Lung microvascular endothelial cell (primary cell): ENCODE measurements at places on chromosomes 2 and 18. TPM values are rescaled to one million over a fixed set of nuclear protein-coding genes. Genes with fewer than 3 reads are reported as not detected.

DNA sequence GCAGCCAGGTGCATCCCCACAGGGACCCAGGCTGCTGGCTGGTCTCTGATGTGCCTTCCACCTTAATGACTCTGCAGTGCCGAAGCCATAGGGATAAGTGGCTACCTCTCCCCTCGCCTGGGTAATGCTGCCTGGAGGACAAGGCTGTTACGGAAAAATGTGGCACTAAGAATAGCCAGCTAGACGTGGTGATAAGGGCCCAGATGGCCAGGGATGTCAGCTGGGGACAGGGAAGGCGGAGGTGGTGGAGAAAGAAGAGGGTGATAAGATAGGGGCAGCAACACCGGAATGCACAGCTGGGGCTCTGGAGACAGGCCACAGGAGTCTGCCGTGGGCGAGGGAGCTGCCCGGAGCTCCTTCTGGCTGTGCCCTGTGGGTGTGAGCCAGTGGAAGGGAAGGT, 170.6 kb downstream of the FHOD3 start:
- no peak for DNase-seq

Gene GALNT14
- total RNA-seq, result 0.22 TPM in 1 of 2 replicates, not detected in the other

DNA sequence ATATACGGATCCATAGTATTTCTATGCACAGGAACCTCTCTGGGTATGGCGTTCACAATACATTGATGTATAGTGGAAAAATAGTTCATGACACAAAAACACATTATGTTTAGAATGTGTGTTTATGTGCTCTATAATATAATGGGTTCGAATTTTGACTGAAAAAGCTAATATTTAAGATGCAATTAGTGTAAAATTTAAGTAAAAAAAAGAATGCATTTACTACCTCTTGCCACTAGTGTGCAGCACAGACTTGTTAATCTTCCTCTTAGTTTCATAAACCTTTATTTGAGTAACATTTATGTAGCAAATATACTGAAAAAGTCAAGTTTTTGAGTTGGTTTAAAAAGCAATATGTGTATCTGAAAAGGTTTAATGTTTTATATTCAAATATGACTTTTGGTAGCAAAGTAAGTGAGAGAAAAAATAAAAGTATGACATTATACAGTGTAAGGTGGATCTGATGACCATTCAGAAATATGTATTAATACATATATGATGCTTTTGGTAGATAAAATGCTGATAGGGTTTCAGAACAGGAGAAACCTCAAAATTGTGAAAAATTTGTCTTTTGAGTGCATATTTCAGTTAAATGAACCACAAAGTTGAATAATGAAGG, 49.4 kb downstream of the CCDC102B start:
- DNase-seq, result peak; percentile 68

Gene NT5DC4
- not detected in 2 replicates for total RNA-seq

GRCh38 chr2:100859902-100860301, 40.0 kb downstream of the NPAS2 start:
- no peak for DNase-seq

Gene AQP12B
- not detected in 2 replicates for total RNA-seq

Gene NR4A2
- under 0.01 and 0.20 TPM in 2 replicates for total RNA-seq

Gene REG3G
- not detected in 2 replicates for total RNA-seq

Gene LINC00305
- 0.20 and 0.87 TPM in 2 replicates for total RNA-seq

Gene AKAIN1
- total RNA-seq, result not detected in 2 replicates
